ENCODE measurements at places on chromosomes 7 and 10.
A peak's percentile ranks its signal among the peaks of the same experiment; 100 is the strongest.

- DNase-seq, result no peak
Observed at GRCh38 chr10:42969909-42970308, 107.0 kb upstream of the RET start.

- no peak for DNase-seq
Observed at GRCh38 chr7:75687246-75688088, 51.3 kb downstream of the HIP1 start.

DNA sequence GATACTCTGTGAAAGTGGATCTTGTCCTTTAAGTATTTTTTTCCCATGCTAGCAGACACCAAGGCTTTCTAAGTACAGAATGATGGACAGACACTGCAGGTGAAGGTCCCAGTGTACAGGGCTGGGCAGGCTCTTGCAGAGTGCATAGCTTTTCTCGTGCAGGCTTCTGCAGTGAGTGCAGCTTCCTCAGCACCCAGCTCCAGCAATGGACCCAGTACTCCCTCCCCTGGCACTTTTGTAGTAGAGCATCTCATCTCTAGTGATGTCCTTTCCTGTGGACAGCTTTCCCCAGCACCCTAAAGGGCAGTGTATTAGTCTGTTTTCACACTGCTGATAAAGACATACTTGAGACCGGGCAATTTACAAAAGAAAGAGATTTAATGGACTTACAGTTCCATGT, 104.3 kb downstream of the CUL2 start:
- DNase-seq, result peak; percentile 54

DNA sequence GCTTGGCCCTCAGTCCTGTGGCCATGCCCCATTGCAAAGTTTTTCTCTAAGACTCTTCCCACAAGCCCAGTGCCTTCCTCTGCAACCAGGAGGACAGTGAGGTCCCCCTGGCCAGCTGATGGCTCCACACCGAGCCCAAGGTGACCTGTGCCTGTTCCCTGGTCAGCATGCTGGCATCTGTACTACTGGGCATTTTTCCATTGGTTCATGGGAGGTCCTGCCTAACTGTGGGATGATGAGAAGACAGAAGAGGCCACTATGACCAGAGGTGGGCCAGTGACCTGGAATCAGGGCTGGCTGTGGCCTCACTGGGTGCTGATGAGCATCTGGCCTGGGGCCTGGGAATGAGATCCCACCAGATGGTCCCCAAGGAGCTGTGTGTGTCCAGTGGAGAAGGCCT, 20.2 kb downstream of the CALML3 start:
- no peak for DNase-seq

- DNase-seq, result peak; percentile 92
Observed at GRCh38 chr7:79927116-79927515, 207.5 kb upstream of the GNAI1 start.

DNA sequence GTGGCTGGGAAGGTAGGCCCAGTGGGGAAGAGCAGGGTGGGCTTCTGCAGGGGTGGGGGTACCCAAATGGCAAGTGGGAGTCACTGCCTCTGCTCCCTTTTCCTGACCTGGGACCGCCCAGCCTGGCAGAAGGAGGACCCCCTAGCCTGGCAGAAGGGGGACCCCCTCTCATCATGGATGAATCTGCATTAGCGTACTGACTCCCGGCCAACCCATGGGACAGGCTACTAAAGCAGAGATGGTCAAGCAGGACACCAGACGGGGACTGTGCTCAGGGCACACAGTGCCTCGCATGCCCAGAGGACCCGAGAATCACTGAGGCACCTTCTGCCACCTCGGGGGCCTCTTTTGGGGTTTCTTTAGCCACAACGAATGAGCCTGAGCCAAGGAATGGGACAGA, 577.5 kb downstream of the GLRX3 start:
- no peak for DNase-seq

DNA sequence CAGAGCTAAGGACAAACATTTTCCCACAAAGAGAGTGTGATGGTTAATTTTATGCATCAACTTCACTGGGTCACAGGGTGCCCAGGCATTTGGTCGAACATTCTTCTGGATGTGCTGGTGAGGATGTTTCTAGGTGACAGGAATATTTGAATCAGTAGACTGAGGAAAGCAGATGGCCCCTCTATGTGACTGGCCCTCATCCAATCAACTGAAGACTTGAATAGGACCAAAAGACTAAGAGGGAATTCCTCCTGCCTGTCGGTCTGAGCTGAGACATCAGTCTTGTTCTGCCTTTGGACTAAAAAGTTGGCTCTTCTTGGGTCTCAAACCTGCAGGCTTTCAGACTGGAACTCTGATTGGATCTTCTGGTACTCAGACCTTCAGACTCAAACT, 44.4 kb downstream of the AFAP1L2 start:
- no peak for DNase-seq

GRCh38 chr10:76356557-76356956, 925.1 kb downstream of the LRMDA start:
- DNase-seq, result no peak

DNA sequence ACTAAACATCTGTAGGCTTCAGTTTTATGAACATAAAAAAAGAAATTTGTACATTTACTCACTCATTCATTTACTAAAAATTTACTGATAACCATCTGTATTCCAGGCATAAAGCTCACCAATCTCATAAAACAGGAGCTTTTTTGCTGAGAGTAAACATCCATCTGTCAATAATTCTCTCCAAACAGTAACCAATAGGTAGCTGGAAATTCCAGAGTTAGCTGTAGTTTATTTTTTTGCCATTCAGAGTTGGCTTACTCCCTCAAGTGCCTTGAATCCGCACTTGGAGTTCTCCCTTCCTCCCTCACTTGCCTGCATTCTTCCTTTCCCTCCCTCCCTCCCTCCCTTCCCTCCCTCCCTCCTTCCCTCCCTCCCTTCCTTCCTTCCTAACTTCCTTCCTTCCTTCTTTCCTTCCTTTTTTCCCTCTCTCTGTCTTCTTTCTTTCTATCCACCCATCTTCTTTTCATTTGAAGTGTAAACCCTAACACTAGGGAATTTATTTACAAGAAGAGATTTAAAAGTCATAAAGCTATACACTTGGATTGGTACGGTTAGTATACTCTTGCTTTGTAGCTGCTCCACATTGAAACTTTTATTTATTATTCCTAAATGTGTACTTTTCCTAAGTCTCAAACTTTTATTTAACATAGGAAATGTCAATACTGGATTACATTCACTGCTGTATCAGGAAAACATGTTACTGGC, 44.6 kb upstream of the BICC1 start:
- no peak for DNase-seq

DNA sequence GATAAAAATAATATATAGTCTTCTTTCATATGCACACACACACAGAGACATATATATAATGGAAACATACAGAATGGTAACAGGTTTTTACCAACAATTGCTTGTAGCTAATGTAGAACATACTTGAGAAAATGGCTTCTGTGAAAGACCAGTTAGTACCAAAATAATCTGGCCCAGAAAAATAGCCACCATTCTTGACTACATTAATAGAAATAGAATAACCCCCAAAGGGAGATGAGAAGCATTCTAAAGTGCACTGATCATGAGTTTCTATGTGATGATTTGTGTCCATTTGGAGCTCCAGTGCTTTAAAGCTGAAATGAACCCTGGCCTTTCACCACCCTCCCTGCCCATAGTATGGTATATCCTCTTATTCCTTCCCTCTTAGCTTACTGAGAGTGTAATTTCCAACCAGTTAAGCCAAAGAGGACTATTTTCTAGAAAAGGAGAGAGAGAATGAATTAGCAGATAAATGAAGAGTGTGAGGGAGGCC, 22.9 kb upstream of the IFIT2 start:
- DNase-seq, result peak; percentile 48

DNA sequence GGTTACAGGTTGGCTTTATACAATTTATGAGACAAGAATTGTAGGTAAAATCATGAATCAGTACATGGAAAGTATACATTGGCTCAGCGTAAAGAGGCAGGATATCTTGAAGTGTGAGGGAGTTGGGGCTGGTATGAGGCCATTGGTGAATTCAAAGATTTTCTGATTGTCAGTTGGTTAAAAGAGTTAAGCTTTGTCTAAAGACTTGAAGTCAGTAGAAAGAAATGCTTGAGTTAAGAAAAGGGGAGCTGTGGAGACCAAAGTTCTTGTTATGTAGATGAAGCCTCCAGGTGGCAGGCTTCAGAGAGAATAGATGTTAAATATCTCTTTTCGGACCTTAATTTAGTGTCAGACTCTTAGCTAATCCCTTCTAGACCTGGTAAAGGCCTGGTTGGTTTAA, 341.0 kb downstream of the GALNT17 start:
- DNase-seq, result no peak

DNA sequence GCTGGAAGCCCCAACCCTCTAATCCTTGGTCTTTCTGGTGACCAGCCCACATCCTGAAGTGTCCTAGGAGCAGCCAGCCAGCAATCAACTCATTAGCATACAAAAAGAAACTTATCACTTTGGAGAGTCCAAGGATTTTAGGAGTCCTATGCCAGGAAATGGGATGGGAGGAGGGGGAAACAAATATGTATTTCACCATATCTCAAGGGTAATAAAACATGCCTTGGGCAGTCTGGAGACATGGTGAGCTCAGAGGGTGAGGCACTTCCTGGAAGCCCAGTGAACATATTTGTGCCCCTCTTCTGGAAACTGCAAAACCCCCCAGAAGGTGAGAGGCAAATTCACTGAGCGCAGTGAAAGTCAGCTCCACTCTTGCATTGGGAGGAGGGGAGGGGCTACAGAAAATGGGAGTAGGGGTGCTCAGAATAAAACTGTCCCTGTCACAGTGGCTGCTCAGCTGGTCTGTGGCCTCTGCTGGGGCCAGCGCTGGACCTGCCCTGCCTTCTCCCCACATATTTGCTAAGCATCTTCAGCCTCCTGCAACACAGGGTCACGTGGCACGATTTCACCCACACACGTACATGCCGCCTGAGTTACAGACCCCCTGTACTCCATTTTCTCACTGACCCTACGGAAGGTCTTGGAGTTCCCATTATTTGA, 17.7 kb upstream of the ZMIZ1 start:
- peak; percentile 20 for DNase-seq

GRCh38 chr7:129356176-129356575, 78.1 kb upstream of the STRIP2 start:
- no peak for DNase-seq

GRCh38 chr7:73721377-73721817, 1.9 kb upstream of the STX1A start:
- DNase-seq, result peak; percentile 64

DNA sequence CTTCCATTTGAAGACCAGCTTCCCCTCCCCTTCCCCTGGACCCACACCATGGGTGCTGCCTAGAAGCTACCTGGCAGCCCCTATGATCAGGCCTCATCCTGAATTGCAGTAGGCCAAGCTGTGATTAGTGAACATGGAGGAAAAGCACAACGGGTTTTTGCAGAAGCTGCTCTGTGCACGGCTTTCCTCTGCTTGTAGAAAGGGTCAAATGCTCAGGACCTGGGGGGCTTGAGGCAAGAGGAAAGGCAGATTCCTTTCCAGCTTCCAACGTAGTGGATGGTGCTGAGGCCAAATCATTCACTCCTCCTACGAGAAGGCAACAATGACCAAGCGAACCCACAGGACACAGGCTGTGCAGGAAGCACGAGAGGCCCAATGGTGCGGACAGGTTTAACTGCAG, 410.3 kb upstream of the SHH start:
- DNase-seq, result no peak

- DNase-seq, result no peak
Observed at GRCh38 chr7:135917721-135918120, 59.4 kb downstream of the MTPN start.

DNA sequence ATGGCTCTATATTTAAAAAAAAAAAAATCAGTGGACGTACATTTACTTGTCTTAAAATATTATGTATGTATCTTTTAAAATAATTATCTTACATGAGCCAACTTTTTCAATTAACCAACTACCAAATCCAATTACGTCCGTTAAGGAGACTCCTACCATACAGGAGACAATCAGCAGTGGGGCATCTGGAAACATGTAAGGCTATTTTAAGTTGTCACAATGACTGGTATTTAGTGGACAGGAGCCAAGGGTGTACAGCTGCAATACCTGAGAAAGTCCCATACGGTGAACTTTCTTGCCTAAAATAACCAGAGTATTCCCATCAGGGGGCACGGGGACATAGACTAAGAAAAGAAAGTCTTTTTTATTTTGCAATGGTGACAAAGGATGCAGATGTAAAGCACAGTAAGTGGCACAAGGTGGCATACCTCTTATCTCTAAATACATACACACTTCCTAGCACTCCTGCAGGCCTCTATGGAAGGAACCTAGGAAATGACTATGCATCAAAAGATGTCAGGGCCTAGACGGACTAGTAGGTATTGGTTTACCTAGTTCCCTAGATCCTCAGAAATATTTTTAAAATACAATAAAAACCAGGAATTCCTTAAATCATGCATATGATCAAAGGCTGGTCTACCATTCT, 16.0 kb upstream of the TLL2 start:
- no peak for DNase-seq
